ENCODE measurements at places on chromosomes 5 and 9.

- DNase-seq: no peak
These were observed 233.3 kb downstream of the ZNF608 start for GRCh38 chr5:124512952-124513632.

- DNase-seq: no peak
These were observed 23.4 kb downstream of the SRD5A1 start for GRCh38 chr5:6656680-6657079.

DNA sequence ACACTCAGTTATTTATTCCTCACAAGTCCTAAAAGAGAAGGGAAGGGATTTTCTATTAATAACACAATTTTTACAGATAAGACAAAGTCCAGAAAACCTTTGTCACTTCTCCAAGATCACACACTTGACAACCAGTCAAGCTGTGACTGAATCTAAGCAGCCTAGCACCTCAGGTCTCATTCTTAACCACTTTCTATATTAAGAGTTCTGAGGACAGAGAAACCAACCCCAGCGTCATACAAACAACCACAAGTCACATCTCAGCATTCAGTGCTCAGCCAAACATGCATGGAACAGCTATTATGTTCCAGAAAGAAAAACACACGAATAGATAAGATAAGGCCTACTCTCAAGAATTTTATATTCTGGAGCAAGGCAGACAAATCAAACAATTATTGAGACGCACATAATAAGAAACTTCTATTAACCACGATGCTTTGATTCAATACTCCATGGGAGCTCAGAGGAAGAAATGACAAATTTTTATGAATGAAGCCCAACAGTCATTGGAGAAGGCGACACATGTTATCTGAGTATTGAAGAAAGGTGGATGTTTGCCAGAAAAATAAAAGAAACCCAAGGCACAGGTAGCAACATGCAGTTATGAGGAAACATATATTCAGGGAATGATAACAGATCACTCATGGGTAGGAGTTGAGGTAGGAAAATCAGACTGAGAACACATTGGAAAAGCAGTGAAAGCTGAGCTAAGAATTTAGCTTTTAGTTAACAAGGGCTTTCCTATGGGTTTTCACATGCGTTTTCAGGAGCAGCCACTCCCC lies 113.1 kb downstream of the HTR4 start:
- no peak for DNase-seq

- DNase-seq: no peak
These were observed 341.1 kb downstream of the ASTN2 start for GRCh38 chr9:117073539-117074341.

DNA sequence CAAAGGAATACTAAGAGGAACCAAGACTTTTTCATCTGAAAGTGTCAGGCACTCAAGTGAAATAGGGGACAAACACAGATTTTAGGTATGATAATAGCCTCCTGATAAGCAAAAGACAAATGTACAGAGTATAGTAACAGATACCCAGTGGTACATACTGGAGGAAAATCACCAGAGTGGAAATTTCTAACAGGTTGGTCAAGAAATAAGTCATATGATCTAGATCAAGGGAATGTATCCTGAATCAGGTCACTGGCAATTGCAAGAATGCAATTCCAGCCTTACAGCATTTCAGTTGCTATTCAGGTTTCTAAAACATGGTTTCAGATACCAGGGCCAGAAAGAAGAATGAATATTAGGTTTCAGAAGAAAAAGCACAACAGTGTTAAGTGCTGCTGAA lies 82.2 kb upstream of the SLCO6A1 start:
- no peak for DNase-seq

GRCh38 chr9:104808035-104808614 lies 44.2 kb downstream of the NIPSNAP3B start:
- DNase-seq: no peak

- no peak for DNase-seq
These were observed 93.1 kb downstream of the NUDT12 start for GRCh38 chr5:103469288-103470040.

GRCh38 chr5:131589510-131590348 lies 45.3 kb downstream of the RAPGEF6 start:
- DNase-seq: no peak

- DNase-seq: no peak
These were observed 161.9 kb downstream of the CCDC171 start for GRCh38 chr9:15714746-15715145.

GRCh38 chr9:95874303-95874988 lies 1.0 kb upstream of the ERCC6L2 start:
- no peak for DNase-seq

GRCh38 chr5:102670224-102670836 lies 84.8 kb upstream of the PAM start:
- DNase-seq: no peak

GRCh38 chr9:68626526-68626925 lies 78.5 kb upstream of the PIP5K1B start:
- DNase-seq: no peak

GRCh38 chr5:59218424-59219045 lies 635.7 kb downstream of the RAB3C start:
- no peak for DNase-seq

GRCh38 chr9:33993104-33993503 lies 55.6 kb downstream of the UBAP2 start:
- no peak for DNase-seq

DNA sequence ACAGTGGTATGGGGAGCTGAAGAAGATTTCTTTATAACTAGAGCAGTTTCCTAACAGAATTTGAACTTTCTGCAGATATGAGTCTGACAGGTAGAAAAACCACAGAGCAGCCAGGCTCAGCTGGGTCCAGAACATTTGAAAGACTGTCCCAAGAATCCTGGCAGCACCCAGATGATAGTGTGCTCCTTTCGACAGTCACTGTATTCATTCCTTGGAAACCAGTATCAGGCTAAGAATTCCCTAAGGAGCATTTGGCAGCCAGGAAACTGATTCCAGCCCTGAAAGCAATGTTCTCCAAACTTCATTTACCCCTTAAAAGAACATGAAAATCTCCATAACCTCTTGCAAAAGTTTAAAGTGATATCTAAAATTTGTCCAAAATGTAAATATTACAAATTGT lies 123.0 kb upstream of the MTAP start:
- DNase-seq: no peak

- no peak for DNase-seq
These were observed 12.1 kb downstream of the FEM1C start for GRCh38 chr5:115532517-115532916.

GRCh38 chr5:94267350-94267899 lies 351.0 kb downstream of the KIAA0825 start:
- no peak for DNase-seq

- no peak for DNase-seq
These were observed 14.3 kb downstream of the SYK start for GRCh38 chr9:90815944-90816357.

- no peak for DNase-seq
These were observed 207.0 kb upstream of the PANK3 start for GRCh38 chr5:168786147-168786546.

DNA sequence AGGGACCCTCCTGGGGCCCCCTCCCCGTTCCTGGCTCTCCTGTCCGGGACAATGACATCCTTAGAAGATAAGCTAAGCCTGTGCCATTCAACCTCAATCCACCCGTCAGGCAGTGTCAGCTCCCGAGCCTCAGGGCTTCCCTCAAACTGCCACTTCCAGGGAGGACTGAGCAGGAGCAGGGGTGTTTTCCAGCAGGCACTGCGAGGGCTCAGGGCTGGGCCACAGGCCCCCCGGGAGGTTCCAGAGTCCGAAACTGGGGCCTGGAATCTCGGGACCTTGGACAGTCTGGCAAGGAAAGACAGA lies 26.2 kb downstream of the LHX3 start:
- DNase-seq: no peak

- no peak for DNase-seq
These were observed 32.1 kb downstream of the LCP2 start for GRCh38 chr5:170265522-170265921.

- DNase-seq: no peak
These were observed 69.6 kb upstream of the ATP10B start for GRCh38 chr5:160921423-160922285.
